ENCODE measurements at places on chromosomes 1 and 21.

DNA sequence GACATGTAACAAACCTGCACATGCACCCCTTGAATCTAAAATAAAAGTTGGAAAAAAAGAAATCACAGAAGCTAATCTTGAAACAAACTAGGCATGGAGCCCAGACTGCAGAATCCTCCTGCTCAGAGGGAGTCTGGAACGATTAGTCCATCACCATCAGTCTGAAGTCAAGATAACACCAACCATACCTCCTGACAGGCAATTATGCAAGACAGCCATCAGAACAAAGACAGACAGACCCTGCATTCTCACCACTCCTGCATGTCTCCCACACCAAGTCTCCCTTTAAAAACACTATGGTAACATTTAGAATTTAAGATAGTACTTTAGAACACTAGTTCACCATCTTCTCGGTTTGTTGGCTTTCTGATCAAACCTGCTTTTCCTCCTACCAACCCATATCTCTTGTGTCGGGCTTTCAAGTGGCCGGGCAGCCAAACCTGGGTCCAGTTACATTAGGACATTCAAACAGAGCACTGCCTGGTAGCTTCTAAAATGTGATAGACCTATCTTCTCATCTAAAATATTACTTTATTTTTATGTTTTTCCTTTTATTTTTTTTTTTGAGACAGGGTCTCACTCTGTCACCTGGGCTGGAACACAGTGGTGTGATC, 10.1 kb downstream of the YARS1 start:
- DNase-seq = no peak

GRCh38 chr1:240310226-240310925, 218.7 kb downstream of the FMN2 start:
- no peak for DNase-seq

DNA sequence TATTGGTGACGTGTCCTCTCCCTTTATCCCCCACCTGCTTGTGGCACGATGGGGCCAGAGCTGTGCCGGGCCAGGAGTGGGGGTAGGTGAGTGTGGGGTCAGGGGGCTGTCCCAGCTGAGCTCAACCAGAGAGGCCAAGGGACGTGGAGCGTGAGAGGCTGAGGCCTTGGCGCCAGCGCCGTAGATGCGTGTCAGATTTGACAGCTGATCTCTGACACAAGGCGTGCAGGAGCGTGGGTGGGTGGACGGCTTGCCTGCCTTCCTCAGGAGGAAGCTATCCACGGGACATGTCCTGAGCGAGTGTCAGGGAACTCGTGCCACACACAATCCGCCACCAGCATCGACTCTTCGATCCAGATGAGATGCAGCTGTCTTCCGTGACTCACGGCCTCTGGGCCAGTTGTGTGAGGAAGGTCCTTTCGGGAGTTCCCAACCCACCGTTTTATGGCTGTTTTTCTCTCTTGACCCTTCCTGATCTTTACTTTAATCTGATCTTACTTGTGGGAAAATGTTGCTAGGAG, 56.7 kb downstream of the SPSB1 start:
- no peak for DNase-seq

DNA sequence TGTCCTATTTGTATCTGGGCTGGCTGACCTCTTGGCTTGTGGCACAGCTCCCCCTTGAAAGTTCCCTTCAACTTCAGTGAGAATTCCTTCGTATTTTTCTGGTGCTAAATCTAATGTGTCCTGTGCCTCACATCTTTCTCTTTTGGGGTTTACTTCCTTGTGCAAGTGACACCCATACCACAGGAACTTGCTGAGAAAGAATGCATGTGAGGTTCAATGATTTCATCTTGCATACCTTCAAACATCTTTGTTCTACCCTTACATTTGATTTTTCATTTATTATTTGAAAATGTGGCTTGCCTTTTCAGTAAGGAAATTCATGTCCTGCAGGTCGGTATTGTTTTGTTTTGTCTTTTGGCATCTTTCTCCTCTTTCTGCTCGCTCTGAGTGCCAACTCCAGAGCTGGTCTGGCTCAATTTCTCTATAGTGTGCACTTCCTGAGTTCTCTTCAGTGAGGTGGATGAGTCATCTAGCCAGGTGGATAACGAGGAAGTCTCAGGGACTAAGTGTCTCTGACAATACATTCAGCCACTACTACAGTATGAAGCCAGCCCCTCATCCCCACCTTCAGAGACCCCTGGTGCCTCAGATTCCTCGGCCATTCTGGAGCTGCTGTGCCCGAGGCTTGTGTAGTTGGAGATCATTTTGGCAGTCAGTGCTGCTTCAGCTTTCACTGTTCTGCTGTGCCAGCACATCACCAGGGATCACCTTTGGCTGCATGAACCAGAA, 59.5 kb downstream of the RIPK4 start:
- no peak for DNase-seq

GRCh38 chr1:156429313-156430060, 60.5 kb downstream of the RHBG start:
- DNase-seq = no peak

DNA sequence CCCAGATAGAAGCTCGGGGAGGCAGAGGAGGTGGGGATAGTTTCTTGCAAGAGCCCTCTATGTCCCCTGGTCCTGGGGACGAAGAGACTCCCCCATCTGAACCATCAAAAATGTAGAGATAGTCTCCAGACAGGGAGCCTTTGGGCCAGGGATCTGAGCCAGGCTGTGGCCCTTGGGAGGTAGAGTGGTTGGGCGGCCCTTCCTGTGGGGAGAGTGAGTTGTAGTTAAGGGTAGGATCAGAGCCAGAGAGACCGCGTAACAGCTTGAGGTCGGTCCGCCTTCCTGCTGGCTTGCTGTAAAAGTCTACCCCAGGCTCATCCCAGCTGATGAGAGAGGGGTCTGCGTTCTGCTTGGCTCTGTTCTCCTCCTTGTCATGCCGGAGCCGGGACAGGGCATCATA, 25.3 kb downstream of the PIK3C2B start:
- no peak for DNase-seq

DNA sequence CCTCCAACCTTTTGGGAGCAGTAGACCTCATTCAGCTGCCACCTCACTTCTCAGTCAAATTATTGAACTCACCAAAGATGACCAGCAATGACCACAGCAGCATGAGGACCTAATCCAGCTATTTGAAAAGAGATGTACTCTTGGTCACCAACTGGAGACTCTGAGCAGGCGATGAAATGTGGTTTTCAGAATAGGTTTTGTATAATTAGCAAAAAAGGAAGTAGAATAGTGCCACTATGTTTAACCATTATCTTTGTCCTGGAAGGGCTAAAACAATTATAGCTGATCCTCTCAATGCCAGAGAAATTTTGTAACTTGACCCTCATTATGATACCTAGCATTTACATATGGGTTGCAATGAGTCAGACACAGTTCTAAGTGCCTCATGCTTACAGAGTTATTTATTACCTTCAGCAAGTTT, at the start of gene FCRL2:
FCRL2 (minus strand) TSS at position 162 of the 421 bp plus-strand sequence; CDS start at position 103, 59 bp downstream.
- no peak for DNase-seq

GRCh38 chr1:42043182-42043581, 110.0 kb upstream of the GUCA2B start:
- no peak for DNase-seq

DNA sequence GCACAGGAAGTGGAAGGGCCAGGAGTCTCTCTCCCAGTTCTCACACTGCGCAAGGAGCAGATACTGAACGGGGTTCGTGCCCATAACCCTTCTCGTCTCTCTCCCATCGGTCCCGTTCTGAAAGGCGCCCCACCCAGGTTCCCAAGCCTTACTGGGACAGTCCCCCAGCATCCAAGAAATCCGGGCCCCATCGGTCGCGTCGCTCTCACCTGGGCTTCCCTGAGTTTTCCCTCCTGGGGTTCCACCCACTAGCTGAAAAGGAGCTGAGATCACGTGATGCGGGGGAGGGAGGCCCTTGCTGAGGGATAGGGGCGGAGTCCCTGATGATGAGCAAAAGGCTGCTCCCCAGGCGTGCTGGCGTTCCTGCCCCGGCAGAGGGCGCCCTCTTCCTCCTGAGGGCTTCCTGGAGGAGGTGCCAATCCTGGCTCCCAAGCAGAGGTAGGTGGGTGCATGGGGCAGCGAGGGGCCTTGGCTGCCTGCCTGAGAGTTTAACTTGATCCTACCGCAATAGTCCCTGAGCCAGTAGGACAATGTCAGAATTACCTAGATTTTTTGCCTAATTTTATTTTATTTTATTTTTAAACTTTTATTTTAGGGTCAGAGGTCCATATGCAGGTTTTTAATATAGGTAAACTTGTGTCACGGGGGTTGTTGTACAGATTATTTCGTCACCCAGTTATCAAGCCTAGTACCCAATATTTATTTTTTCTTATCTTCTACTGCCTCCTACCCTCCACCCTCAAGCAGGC, at the start of gene SPOCD1:
SPOCD1 (minus strand) TSS at position 271 of the 749 bp plus-strand sequence. CDS start 689 bp downstream, outside the sequence.
- peak; percentile 31 for DNase-seq

DNA sequence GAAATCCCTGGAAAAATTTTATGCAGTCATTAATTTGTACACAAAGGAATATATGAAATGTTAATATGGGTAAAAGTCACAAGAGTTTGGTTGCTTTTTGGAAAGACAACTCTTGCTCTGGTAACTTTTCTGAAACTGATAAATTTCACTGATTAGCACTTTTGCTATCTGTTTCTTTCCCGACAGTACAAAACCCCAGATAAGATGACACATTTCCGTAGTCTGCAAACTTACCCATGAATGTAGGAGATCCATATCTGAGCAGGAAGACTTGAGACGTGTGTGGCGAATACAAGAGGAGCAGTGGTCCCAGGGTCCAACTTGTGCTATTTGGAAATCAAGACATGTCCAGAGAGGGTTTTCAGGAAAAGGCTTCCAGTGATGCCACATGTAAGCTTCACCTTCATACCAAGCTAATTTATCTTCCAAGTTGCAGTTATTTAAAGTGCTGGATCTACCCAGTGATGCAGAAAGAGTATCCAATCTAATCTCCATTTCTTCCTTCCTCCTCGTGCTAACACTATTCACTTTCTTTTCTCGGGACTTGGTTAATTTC, 35.9 kb upstream of the SAMSN1 start:
- no peak for DNase-seq

- no peak for DNase-seq
These were observed 21.9 kb downstream of the MCOLN2 start for GRCh38 chr1:84975035-84975434.

- no peak for DNase-seq
These were observed 28.9 kb downstream of the ODR4 start for GRCh38 chr1:186404454-186405051.

DNA sequence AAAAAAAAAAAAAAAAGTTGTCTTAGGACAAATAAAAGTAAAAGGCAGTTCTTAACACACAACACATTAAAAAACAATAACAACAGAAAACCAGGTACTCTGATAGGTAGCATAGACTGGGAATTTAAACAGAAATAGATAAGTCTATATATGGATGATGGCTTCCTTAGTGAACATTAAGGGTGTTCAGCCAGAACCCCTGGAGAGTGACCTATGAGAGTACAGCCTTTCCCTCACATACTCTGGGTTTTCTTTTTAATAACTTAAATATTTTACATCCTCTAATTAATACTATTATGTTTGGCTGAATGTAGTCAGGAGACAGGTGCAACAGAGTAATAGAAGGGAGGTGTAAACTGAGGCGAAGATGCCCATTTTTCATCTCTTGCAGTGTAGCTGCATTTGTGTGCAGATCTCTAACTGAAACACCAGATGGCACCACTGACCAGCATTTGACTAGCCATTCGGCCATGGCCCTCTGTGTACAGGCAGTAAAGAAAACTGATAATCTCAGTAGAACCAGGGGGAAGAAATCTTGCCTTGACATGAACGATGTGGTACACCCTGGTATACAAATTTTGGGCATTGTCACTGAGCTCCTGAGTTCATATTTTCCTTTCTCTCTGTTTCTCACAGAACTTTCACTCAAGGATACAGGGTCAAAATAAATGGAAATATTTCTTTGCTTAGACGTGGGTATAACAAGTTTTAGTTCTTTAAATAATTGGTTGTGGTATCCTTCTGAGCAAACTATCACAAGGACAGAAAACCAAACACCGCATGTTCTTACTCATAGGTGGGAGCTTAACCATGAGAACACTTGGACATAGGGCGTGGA, 7.6 kb downstream of the TTF2 start:
- peak; percentile 73 for DNase-seq

DNA sequence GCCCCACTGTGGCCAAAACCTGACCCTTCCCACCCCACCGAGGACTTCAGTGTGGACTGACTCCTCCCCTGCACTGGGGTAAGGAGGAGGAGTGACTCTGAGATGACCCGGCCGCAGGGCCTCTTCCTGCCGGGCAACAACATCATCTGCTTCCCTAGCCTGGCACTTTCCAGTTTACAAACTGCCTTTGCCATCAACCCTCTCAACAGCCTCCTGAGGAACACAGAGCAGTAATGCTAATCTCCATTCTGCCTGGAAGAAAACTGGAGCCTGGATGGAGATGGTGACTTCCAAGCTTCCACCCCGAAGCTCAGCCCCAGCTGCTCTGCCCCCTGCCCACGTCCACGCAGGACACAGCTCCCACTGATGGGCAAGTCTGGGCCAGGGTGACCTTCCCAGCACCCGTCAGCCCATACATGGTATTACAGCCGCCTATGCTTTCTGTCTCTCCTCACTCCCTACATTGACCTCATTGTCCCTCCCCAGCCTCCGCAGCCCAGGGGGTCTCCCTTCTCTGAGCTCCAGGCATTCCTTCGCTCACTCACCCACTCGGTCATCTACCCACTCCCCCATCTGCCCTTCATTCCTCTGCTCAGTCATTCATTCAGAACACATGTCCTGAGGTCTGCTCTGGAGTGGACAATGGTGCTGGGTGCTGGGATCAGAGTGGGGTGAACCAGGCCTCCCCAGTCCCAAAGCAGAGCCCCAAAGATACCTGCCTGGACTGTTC, 34.2 kb downstream of the RAP1GAP start:
- no peak for DNase-seq

- no peak for DNase-seq
These were observed 5.9 kb downstream of the USP24 start for GRCh38 chr1:55209247-55209646.

DNA sequence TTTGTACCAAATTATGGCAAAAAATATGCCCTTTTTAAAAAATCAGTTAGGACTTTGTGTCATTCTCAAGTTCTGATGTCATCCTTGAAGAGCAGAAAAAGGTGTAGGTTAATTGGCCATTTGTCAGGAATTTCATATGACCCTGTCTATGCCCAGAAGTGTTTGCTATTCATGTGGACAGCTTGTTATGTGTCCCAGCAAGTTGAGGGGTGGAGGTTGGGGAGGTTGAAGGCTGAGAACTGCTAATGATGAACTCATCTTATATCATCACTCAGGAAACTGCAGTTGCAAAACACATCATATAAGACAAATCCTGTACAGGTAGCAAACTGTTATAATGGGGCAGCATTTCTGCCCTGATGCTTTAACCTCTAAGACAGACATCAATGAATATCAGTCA, 106.5 kb downstream of the PHTF1 start:
- no peak for DNase-seq

DNA sequence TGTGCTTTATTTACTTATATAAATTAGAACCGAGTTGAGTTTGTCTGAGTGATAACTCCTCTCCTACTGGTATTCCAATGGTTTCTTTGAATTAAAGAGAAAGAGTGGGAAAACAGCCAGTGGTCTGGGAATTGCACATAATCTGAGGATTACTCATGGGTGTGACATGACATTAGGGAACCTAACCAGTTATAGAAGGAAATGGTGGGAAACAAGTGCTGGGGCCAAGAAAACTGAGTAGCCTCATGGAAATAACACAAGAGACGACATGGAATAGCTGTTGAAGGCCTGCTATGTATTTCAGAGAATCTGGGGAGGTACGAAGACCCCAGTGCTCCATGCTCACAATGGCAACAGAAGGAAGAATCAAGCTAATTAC, 41.8 kb upstream of the LRRC52 start:
- no peak for DNase-seq
